Right lung (tissue), 10 donors: ENCODE measurements at places on chromosomes 11 and 22.

GRCh38 chr11:78606667-78607066, 32.0 kb upstream of the NARS2 start:
- no peak for DNase-seq

DNA sequence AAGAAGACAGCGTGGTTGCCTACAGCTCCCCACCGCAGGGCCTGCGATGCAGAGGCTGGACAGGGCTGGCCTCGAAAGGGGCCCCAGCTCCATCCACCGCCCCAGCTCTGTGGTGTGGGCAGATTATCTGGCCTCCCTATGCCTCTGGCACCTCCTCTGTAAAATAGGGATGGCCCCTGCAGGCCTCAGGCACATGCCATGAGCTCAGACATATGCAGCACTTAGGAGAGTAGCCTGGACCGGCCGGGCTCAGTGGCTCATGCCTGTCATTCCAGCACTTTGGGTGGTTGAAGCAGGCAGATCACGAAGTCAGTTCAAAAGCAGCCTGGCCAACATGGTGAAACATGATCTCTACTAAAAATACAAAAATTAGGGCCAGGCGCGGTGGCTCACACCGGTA, 7.4 kb downstream of the APOBEC3D start:
- no peak for DNase-seq

- no peak for DNase-seq
These were observed 381.6 kb downstream of the ETS1 start for GRCh38 chr11:128205796-128206195.

GRCh38 chr22:33851240-33851639, 69.0 kb downstream of the LARGE1 start:
- DNase-seq: no peak

DNA sequence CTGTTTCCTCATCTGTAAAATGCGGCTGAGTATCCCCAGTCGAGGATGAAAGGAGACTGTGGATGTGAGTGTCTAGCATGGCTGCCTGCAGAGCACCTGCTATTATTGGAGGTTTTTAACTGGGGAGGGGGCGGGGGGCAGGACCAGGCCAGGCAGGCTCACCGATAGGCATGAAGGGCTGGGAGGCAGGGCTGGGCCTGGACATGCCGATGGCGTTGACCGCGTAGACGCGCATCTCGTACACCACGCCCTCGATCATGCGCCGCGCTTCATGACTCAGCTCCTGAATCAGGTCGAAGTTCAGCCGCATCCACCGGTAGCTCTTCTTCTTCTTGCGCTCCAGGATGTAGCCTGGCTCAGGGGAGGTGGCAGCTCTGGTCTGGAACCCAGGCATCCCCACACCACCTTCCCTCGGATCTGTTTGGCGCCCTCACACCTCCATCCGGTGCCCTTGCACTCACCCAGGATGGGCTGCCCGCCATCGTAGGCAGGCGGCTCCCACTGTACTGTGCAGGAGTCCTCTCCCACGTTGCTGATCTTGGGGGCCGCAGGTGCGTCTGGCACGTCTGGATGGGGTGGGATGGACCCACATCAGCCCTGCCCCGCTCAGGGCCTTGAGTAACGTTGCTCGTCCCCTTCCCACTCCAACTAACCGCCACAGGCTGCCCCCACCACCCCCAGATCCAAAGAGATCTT, 15.1 kb downstream of the MYBPC3 start:
- no peak for DNase-seq

DNA sequence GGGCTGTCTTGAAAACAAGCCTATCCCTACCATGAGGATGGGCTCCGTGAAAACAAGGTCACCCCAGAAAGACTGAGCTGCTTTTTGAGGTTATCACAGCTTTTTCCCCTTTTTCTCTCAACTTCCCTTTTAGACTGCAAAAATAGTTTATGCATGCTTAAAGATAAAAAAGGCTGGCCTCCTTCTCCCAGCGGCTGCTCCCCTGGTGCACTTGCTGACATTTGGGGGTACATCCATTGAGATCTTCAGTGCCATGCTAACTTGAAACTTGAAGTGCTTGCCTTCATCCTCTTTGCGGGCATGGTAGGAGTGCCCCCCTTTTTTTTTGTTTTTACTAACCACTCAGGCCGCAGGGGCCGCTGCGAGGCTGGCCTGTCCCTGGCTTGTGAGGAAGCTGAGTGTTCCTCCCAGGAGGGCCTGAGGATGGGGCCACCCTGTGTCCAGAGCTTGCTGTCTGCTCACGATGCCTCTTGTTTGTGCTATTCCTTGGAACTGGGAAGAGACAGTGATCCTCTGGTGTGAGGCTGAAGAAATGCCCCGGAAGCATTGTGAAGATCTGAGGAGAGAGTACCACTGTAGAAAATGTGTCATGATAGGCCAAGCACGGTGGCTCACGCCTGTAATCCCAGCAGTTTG, 2.2 kb downstream of the TANGO2 start:
- no peak for DNase-seq

- DNase-seq: no peak
These were observed 17.0 kb upstream of the WDR74 start for GRCh38 chr11:62856333-62856895.
